ENCODE measurements at places on chromosomes 3 and 15.

DNA sequence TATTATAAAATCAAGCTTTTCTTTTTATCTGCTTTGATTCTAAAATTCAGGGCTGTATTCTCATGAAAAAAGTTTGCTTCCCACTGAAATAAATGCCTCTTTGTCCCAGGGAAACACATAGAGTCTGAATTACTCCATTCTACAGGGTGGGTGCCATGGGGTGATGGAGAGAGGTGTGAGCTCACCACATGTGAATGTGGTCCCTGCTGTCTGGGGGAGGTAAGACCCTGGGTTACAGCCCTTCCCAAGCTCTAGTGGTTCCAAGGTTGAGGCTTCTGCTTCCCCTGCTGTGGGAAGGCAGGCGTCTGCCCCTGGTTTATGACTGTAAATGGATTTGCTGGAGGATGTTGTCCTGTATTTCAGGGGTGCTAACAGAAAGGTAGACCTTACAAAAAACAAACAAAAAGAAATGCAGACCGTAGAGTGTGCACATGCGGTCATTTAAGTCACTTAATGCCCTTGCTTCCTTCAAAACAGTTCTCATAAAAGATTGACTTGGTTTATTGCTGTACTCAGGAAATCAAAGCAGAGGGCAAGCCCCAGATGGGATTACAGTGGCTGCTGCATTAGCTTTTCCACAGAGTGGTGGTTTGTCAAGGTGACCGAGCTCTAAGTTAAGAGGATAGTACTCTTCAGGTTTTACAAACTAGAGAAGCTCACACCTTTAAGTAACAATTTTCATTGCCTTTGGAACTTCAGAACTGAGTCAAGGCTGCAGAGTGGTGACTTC lies 49.2 kb downstream of the CTDSPL start:
- no peak for DNase-seq

DNA sequence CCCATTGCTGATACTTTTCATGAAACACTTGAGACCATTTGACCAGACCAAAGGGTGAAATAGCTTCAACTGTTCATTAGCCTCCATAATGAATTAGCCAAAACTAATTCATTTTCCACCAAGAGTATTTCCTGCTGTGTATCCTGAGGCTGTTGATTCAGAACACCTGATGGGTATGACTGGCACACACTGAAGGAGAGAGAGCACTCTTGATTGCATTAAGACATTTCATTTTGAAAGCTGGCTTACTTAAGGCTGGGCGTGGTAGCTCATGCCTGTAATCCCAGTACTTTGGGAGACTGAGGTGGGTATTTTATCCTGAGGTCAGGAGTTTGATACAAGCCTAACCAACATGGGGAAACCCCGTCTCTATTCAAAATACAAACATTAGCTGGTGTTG lies 175.6 kb downstream of the AGBL1 start:
- no peak for DNase-seq

- no peak for DNase-seq
These were observed 67.0 kb downstream of the CHAC1 start for GRCh38 chr15:41020311-41020710.

GRCh38 chr15:82540055-82540983 lies at the start of gene RPS17:
Gene RPS17, minus strand, starts transcription at chr15:82540457. Its CDS starts 29 bp downstream, at chr15:82540428.
- no peak for DNase-seq

- DNase-seq = no peak
These were observed 78.8 kb upstream of the CTNNB1 start for GRCh38 chr3:41120460-41120859.

- DNase-seq = no peak
These were observed 27.3 kb downstream of the DUSP7 start for GRCh38 chr3:52029053-52029452.

GRCh38 chr15:69215314-69216035 lies 55.0 kb downstream of the GLCE start:
- no peak for DNase-seq

- DNase-seq = no peak
These were observed 348.5 kb downstream of the PYDC2 start for GRCh38 chr3:191809326-191809949.

GRCh38 chr3:81951636-81952035 lies 190.2 kb upstream of the GBE1 start:
- no peak for DNase-seq

DNA sequence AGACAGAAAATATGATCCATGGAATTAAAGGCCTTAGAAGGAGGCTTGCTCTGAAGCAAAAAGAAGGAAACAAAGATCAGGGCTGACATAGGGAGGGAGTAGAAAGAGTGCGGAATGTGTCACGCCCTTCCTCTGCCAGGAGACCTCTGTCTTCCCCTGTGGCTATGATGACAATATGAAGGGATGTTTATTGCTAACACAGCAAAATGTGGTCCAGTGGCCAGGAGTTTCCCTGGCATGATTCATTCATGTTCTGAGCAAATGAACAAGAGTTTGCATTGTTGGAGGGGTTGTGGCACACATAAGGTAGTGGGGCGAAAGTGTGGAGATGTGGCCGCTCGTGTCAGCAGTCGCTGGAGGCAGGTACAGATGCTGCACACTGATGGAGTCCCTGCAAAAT lies 169.4 kb downstream of the SHQ1 start:
- no peak for DNase-seq

DNA sequence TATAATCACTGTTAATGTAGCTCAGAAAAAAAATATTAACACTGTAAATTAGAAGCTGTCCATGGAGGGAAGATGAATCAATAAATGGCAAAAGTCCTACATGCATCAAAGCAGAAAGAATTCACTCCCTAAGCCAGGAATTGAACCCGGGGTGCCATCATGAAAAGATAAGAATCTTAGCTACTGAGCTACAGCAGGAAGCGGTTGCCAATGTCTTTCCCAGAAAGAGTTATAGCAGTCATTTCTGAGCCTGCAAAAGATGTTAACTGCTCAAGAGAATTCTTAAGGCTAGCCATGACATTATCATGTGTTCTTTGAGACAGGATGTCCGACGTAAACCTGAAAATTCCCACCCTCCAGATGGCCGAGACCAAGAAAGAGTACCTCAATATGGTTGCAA lies 47.4 kb upstream of the MKRN3 start:
- no peak for DNase-seq

DNA sequence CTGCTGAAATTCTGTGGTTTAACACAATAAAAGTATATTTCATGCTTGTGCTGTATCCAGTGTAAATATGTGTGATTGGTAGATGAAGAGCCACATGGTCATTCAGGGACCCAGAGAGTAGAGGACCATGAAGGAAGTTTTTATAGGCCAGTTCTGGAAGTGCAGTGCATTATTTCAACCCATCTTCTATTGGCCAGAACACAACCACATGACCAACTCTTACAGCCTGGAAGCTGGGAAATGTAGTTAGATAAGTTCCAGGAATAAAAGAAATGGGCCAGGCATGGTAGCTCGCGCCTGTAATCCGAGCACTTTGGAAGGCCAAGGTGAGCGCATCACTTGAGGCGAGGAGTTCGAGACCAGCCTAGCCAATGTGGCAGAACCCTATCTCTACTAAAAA lies 21.4 kb upstream of the PRTG start:
- DNase-seq = no peak

- DNase-seq = no peak
These were observed 150.5 kb upstream of the ST8SIA2 start for GRCh38 chr15:92243227-92243626.

GRCh38 chr3:100425316-100425715 lies 24.0 kb downstream of the LNP1 start:
- no peak for DNase-seq

DNA sequence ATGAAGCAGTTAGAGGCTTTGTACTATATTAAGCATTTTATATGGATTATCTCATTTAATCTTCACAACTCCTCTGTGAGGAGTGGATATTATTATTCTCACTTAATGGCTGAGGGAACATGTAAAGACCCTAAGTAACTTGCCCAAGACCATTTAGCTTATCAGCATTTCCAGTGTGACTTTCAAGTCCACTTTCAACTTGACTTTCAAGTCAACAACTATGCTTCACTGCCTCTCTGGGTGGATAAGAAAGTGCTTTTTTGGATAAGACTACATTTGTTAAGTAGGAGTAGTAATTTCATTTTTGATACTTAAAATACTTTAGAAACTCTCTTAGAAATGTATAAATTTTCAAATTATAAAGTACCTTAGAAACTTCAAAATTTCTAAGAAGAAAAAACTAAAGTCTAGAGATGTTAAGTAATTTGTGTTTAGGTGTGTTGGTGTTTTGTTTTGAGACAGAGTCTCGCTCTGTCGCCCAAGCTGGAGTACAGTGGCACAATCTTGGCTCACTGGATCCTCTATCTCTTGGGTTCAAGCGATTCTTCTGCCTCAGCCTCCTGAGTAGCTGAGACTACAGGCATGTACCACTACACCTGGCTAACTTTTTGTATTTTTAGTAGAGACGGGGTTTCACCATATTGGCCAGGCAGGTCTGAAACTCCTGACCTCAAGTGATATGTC lies 71.8 kb downstream of the MINDY2 start:
- DNase-seq = no peak

- DNase-seq = no peak
These were observed 35.0 kb downstream of the ALCAM start for GRCh38 chr3:105401691-105402149.

GRCh38 chr3:62238431-62238830 lies 134.9 kb downstream of the FEZF2 start:
- DNase-seq = no peak
